Large intestine (tissue), 12 donors: ENCODE measurements at places on chromosomes 2 and 18. TPM values are rescaled to one million over a fixed set of nuclear protein-coding genes. Genes with fewer than 3 reads are reported as not detected.
A peak's percentile ranks its signal among the peaks of the same experiment; 100 is the strongest.

GRCh38 chr2:109211315-109211714 is 82.3 kb downstream of the SH3RF3 start:
- H3K4me3 ChIP-seq, result no peak overlapping the region
- H3K36me3 ChIP-seq, result no peaks in the 10 kb centered on the region
- peaks cover 18% of the 10 kb centered on the region for H3K27me3 ChIP-seq
- no peak for DNase-seq

- no peaks in the 10 kb centered on the region for H3K4me1 ChIP-seq
- no peaks in the 10 kb centered on the region for H3K36me3 ChIP-seq
- H3K27ac ChIP-seq, result no peak overlapping the region
These were observed 143.4 kb upstream of the STK17B start for GRCh38 chr2:196314780-196315179.

DNA sequence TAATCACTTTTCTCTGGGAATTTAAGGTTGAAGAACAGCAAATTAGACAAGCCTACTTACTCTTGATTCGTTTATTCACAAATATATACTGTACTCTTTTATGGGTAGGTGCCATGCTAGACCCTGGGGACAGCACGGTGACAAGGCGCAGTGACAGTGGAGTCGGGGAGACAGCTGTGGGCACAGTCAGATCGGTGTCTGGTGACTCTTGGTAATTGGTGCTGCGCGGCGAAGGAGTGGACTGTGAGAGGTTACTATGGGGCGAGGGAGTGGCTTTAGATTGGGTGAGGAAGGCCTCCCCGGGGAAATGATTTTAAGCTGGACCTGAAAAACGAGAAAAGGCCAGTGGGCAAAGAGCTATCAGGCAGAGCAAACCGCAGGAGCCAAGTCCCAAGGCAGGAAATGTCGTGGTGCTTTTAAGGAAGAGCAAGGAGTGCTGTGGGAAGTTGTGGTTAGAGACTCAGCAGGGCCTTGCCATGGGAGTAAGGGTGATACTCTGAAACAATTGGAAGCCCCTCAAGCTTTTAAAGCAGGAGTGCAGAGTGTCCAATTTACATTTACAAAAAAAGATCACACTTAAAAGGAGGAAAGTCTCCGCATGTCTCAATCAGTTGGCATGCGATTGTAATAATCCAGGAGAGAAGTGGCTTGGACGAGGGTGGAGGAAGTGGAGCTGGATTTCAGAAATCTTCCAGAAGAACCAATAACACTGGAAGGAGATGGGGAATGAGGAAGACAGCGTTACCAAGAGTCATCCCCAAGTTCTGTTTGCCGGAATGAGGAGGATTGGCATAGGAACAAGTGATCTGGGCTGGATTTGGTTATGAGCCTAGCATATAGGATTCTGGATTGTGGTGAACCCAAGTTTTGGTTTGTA is 36.1 kb upstream of the TXNDC2 start:
- H3K27ac ChIP-seq, result no peak overlapping the region
- no peak overlapping the region for H3K4me3 ChIP-seq
- H3K27me3 ChIP-seq, result no peaks in the 10 kb centered on the region
- H3K36me3 ChIP-seq, result no peaks in the 10 kb centered on the region
- DNase-seq, result peak; percentile 56
- no peaks in the 10 kb centered on the region for H3K4me1 ChIP-seq

GRCh38 chr18:76824145-76824676 is 1.9 kb downstream of the ZNF236 start:
- H3K36me3 ChIP-seq, result no peaks in the 10 kb centered on the region
- no peaks in the 10 kb centered on the region for H3K4me1 ChIP-seq

DNA sequence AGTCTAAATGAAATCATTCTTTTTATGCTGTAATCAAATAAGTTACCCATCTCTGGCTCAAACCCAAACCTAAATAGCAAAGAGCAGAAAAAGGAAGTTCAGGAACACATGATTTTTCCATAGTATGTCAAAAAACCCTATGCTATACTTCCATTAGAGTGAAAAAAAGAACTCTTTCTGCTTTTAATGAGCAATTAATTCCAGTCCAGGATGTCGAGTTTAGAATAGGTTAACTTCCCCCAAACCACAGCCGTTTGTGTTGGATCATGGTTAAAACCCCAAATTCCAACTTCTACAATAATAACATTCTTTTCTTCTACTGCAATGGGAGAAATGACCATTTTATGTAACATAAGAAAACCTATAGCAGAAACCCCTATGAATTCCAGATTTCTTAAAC is 171.1 kb upstream of the NRP2 start:
- H3K4me3 ChIP-seq, result no peak overlapping the region
- no peak overlapping the region for H3K27ac ChIP-seq
- H3K4me1 ChIP-seq, result no peaks in the 10 kb centered on the region
- no peaks in the 10 kb centered on the region for H3K36me3 ChIP-seq
- no peak for DNase-seq

- peaks cover 9% of the 10 kb centered on the region for H3K4me1 ChIP-seq
- no peak overlapping the region for H3K27ac ChIP-seq
- DNase-seq, result peak; percentile 33
- no peak overlapping the region for H3K4me3 ChIP-seq
These were observed 348.6 kb downstream of the ANAPC1 start for GRCh38 chr2:111535404-111535803.

DNA sequence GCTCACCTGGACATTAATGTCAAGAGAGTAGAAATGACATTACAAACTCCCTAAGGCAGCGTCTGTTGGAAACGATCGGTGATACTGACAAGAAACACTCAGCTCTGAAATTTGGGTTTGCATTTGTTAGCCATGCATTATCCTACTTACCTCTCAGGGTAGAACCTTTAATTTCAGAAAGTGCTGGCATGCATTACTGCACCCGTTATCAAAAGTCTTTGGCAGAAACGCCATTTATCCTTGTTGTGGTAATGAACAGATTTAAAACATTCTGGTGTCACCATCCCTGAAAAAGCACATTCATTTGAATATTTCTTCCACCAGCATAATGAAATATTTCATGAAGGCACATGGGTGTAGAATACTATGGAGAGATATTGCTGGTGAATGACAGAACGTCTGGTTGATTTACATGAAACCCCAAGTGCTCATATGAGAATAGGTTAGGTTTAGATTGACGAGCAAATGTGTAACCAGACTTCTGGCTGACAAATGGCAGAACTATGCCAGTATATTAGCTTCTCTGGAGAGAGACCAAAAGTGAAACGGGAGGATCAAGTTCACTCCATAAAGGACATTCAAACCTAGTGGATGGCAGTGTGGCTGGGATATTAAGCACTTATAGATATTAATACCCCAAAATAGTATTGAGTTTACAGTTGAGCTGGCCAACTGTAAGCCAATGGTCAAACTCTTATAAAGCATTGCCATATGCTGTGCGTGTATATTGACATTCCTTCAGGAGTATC is 53.5 kb upstream of the ITGB6 start:
- no peaks in the 10 kb centered on the region for H3K4me1 ChIP-seq
- H3K4me3 ChIP-seq, result no peak overlapping the region
- no peak for DNase-seq
- no peaks in the 10 kb centered on the region for H3K27me3 ChIP-seq
- H3K27ac ChIP-seq, result no peak overlapping the region

DNA sequence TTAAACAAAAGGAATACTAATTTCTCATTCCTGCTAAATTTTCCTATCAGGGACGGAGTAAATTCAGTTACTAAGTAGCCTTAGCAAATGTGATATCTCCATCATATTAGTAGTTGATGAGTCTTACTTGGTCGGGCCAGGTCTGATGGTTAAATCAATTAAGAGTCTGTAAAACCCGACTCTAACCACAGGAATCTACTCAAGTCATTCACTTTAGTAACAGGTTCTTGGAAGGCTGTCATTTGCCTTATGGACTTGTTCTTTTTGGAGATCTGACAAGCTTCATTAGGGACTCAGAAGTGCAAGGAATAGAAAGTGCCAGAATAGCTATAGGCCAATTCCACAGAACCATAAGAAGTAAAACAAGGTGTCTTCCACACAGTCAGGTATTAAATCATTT is 119.0 kb downstream of the GCA start:
- H3K27ac ChIP-seq, result no peak overlapping the region
- H3K27me3 ChIP-seq, result no peaks in the 10 kb centered on the region
- no peak for DNase-seq
- no peak overlapping the region for H3K4me3 ChIP-seq

GRCh38 chr2:218400167-218400929 is 680 bp downstream of the CTDSP1 start:
- peak overlapping the region; percentile 96 for H3K4me3 ChIP-seq
- H3K27ac ChIP-seq, result peak overlapping the region; percentile 97
- no peaks in the 10 kb centered on the region for H3K27me3 ChIP-seq
- no peak for DNase-seq
- peaks cover 63% of the 10 kb centered on the region for H3K4me1 ChIP-seq
- peaks cover 43% of the 10 kb centered on the region for H3K36me3 ChIP-seq

GRCh38 chr2:17558053-17558452 is 17.6 kb downstream of the VSNL1 start:
- peak; percentile 44 for DNase-seq
- H3K36me3 ChIP-seq, result no peaks in the 10 kb centered on the region
- peaks cover 7% of the 10 kb centered on the region for H3K27me3 ChIP-seq
- H3K27ac ChIP-seq, result no peak overlapping the region
- H3K4me1 ChIP-seq, result peaks cover 5% of the 10 kb centered on the region
- H3K4me3 ChIP-seq, result no peak overlapping the region

DNA sequence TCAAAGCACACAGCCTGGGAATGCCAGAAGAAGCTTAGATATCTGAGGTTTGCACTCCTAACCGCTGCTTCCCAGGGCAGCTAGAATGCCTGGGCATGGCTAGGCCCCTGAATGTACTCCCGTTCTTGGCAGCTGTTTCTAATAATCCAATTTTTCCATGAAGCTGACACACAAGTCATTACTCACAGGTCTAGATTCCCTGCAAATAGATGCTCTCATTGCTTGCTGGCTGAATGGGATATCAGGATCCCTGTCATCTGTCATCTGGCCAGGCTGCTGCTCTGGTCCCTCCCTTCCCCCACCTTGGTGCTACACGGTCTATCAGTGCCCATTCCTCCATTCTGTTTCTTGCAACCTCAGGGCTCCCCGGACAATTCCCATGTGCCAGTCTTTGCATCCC is 40.7 kb upstream of the TEX51 start:
- H3K4me3 ChIP-seq, result no peak overlapping the region
- no peak for DNase-seq
- H3K4me1 ChIP-seq, result no peaks in the 10 kb centered on the region
- no peak overlapping the region for H3K27ac ChIP-seq
- no peaks in the 10 kb centered on the region for H3K36me3 ChIP-seq

DNA sequence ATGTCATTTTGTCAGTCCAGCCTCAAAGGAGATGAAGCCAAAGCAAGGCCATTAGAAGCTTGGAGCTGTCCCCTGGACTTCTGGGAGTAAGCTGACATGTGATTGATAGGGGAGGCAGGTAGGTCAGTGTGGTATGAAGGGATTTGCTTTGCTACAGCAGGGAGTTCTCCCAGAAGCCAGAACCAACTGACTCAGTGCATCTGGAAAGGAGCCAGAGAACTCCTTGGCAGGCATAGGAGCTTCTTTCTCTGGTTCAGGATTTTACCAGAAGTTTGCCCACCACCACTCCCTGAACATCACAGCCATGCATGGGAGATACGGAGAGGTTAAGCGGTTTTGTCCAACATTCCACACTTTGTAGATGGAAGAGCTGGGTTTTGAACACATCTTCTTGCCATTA is 24.5 kb upstream of the KCNE4 start:
- no peaks in the 10 kb centered on the region for H3K36me3 ChIP-seq
- no peaks in the 10 kb centered on the region for H3K27me3 ChIP-seq
- no peaks in the 10 kb centered on the region for H3K4me1 ChIP-seq
- H3K27ac ChIP-seq, result no peak overlapping the region
- no peak overlapping the region for H3K4me3 ChIP-seq

PLB1 gene
- polyA plus RNA-seq, result 3.2 TPM

STPG4 gene
- 0.18 TPM for polyA plus RNA-seq

GATA6 gene
- polyA plus RNA-seq, result 85.1 TPM

DLGAP1 gene
- polyA plus RNA-seq, result 0.69 TPM

CDCA7 gene
- polyA plus RNA-seq, result 75.9 TPM
